ENCODE measurements at places on chromosomes 7 and 10.

- no peak for DNase-seq
These were observed 72.1 kb upstream of the TNRC18 start for GRCh38 chr7:5495581-5496375.

DNA sequence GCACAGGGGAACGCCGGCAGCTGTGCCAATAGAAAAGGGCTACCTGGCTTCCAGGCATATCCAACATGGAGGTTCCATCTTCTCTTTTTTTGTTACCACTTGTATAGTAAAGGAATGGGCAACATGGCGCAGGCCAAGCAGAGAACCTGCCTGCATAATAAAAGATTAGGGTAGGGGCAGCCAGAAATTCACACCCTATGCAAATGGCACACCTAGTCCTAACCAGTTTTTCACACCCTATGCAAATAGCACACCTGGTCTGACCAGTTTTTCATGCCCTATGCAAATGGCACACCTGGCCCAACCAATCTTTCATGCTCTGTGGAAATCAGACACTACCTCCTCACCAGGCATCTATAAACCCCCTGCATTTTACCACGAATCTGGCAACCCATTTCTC, 369.5 kb downstream of the IPMK start:
- no peak for DNase-seq

GRCh38 chr7:46054915-46055314, 133.8 kb upstream of the IGFBP3 start:
- no peak for DNase-seq

GRCh38 chr7:80851896-80852476, 66.9 kb downstream of the SEMA3C start:
- DNase-seq, result no peak

- no peak for DNase-seq
These were observed 572 bp downstream of the CHST12 start for GRCh38 chr7:2403718-2404648.

Measured in NCI-H1436 (cell line).